ENCODE measurements at places on chromosomes 4 and X.
A peak's percentile ranks its signal among the peaks of the same experiment; 100 is the strongest.

- DNase-seq: no peak
Observed at GRCh38 chrX:100695991-100696390, 35.9 kb downstream of the SYTL4 start.

GRCh38 chrX:19879181-19879580 lies 8.2 kb downstream of the SH3KBP1 start:
- no peak for DNase-seq

DNA sequence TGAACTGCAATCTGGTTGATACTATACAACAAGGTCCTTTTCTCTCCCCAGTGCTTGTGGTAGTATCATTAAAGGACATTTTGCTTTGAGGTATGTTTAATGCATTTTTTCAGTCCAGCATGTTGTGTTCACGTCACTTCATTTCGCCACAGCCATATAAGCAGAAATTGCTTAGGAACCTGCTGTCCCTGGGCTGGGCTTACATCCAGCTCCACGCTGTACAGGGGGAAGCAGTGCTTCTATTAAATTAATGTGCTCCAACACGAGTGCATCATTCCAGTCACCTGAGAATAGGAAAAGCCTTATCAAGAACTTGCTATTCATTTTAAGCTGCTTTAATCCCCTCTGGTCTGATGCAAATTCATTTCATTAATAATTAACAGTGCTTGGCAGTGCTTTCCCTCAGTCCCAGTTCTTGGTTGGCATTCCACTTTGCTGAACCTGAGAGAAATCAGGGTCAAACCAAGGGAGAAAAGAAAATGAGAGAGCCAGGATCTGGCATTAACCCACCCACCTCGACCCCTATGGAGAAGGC lies 47.4 kb upstream of the PTCHD1 start:
- DNase-seq: no peak

DNA sequence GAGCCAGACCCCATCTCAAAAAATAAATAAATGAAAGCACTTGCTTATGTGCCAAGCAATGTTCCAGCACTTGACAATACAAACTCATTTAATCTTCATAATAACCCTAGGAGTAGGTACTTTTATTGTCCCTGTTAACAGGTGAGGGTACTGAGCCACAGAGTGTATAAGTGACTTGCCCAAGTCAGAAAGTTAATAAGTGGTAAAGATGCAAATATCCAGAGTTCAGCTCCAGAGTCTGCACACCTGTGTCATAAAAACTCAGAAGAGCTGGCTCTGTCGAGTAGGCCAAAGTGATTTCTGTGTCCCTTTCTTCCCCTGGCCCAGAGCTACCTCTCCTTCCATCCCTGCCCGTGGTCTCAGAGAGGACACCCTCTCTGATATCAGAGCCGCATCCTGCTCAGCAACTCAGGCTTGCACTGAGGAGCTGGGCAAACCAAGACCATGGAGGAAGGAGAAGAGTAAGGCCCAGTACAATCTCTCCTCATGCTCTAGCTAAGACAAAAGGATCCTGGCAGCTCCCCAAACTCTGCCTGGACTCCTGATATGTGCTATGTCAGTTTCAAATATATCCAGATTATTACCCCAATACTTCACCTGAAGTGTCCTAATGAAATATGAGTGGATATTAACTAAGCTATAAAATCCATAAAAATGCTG lies 136.3 kb downstream of the HS6ST2 start:
- DNase-seq: no peak

GRCh38 chr4:166252487-166253402 lies 379.7 kb downstream of the TLL1 start:
- peak; percentile 1 for DNase-seq

DNA sequence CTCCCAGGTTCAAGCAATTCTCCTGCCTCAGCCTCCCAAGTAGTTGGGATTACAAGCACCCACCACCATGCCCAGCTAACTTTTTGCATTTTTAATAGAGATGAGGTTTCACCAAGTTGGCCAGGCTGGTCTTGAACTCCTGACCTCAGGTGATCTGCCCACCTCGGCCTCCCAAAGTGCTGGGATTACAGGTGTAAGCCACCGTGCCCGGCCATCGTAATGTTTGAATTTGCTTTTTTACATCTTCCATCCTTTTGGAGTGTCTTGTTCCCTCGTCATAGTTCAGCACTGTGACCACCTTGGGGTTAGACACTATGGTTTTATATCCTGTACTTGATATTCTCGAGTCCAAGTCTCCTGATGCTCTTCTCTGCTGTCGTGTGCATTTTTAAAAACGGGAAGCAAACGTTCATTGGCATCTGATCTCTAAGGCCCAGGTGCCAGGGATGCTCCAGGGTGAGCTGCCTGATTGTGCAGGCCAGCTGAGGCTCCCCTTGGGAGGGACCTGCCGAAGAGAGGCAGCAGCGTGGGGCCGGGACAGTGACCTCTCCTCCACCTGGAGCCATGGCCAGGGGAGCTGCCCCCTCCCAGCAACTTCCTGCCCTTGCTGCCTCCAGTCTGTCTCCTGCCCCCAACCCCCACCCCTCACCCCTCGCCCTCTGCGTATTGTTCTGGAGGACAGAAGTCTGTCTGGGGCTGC lies 16.7 kb downstream of the DGKQ start:
- no peak for DNase-seq

GRCh38 chr4:139555705-139556070 lies 331 bp downstream of the SETD7 start:
- no peak for DNase-seq

DNA sequence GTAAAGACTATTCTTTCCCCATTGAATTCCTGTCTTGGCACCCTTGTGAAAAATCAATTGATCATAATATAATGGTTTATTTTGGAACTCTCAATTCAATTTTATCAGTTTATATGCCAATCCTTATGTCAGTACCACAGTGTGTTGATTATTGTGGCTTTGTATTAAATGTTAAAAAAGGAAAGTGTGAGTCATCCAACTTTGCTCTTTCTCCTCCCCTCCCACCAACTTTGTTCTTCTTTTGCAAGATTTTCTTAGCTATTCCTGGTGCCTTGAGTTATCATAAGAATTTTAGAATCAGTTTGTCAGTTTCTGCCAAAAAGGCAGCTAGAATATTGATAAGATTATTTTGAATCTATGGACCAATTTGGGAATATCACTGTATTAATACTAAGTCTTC lies 11.2 kb upstream of the RNF175 start:
- DNase-seq: no peak

DNA sequence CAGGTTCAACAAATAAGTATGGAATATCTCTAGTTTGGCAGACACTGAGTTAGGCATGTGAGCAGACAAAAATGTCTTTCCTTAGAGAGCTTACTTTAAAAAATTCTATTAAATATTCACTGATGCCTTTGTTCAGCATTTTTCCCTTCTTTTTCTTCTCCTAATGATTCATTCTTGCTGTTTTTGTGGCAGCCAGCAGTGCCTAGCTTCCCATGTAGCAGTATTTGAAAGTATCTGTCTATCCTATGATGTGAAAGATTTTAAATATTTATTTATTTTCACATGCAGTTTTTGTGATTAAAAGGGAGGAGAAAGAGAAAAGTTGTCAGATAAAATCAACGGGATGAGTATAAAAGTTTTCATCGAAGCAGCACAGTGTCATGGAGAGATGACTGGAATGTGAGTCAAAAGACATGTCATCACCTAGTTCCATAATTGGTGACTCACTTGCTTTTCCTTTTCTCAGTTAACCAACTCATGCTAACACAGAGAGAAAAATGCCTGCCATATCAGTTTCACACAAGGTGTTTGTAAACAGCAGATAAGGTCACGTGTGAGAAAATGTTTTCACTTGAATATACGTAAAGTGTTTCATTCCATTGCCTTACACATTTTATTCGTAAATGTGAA lies 69.8 kb downstream of the BMPR1B start:
- no peak for DNase-seq

DNA sequence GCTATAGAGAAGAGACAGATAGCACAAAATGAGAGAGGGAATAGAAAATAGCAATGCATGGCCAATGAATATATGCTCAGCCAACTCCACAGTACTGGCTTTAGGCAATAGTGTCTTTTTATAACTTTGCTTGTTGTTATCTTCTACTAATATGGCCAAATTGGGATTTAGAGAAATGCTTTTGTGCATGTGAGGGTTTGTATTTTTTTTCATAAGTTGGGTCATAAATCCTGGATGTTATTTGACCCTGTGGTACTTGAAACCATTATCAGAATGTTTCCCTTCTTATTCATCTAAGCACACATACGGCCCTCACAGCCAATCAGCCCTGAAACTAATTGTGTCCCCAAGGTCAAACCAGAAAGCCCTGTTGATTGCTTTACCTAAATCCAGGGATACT lies 35.2 kb upstream of the LPAR4 start:
- DNase-seq: no peak

- DNase-seq: no peak
Observed at GRCh38 chrX:153476666-153477363, 6.4 kb upstream of the HAUS7 start.

GRCh38 chr4:109014593-109015412 lies 251.9 kb upstream of the ETNPPL start:
- no peak for DNase-seq

GRCh38 chr4:82975792-82976191 lies 34.8 kb downstream of the LIN54 start:
- DNase-seq: no peak

DNA sequence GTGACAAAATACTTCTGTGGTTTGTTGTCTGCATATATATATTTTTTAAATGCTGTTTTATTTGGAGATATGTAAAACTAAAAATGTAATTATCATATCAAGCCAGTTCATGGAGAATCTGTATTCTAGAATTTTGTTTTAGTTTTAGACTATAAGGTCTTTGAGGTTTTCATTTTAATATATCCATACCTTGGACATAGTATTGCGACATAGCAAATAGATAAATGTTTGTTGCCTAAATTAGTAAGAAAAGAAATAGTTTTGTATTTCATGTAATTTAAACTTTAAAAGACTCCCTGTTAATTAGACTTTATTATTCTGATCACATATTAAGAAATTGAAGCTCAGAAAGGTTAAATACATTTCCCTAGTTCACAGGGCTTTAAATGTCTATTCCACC lies 472.9 kb downstream of the GBA3 start:
- DNase-seq: no peak

DNA sequence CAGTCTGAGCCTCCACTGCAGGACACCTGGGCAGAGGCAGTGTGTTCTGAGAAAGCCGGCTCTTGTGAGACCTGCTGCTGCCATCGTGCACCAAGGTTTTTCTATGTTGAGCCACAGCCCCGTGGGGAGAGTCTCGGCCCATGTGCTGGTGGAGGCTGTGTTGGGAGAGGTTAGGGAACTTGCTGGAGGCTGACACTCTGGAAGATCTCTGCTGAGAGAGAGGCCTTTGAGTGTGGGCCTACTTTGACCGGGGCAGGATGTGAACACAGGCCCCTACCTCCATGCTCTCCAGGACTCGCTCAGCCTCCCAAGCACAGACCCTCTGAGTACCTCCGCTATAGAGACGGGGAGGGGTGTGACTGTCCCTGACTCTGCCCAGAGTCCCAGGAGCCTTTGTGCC lies 1.3 kb upstream of the S100P start:
- DNase-seq: no peak

All from iPS DF 6.9 (cell line).